ENCODE measurements at places on chromosomes 5 and 9.

DNA sequence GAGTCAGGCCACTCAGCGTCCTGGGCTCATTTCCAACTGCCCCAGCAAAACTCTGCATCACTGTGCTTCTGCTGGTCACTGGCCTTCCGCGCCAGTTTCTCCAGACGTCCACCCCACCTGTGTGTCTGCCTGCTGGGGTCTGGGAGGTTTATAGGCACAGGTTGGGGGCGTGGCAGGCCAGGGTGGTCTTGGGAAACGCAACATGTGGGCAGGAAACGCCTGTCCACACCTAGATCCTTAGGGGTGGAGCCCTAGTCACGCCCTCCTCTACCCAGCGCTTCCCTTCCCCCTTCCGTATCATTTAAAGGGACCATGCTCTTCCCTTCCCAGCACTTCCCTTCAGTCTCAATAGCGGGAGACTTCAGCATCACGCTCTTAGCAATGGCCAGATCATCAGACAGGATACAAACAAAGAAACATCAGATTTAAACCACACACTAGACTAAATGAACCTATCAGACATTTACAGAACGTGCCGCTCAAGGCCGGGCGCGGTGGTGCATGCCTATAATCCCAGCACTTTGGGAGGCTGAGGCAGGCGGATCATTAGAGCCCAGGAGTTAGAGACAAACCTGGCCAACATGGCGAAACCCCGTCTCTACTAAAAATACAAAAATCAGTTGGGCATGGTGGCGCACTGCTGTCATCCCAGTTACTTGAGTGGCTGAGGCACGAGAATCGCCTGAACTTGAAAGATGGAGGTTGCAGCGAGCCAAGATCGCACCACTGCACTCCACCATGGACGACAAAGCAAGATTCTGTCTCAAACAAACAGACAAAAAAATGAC, 11.8 kb upstream of the BTNL9 start:
- no peak for DNase-seq

GRCh38 chr9:123695386-123695785, 234.5 kb downstream of the DENND1A start:
- no peak for DNase-seq

GRCh38 chr9:137067860-137068538, 2.4 kb downstream of the SAPCD2 start:
- peak; percentile 78 for DNase-seq

DNA sequence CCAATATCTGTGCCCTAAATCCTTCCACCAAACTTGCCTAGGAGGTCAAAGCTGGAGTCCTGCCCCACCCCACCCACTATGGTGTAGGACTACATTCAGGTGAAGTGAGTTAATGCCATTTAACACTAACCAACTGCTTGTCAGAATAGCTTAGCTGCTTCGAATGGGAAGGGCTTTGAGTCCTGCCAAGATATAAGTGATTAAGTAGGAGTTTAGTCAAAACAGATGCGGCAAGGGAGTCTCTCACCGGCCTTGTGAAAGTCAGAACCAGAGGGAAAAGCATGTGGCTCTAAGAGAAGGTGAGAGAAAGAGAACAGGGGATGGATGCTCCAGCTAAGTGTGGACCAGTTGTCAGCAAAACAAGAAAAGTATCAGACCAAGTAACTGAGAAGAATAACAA, 132.6 kb downstream of the SPOCK1 start:
- no peak for DNase-seq

DNA sequence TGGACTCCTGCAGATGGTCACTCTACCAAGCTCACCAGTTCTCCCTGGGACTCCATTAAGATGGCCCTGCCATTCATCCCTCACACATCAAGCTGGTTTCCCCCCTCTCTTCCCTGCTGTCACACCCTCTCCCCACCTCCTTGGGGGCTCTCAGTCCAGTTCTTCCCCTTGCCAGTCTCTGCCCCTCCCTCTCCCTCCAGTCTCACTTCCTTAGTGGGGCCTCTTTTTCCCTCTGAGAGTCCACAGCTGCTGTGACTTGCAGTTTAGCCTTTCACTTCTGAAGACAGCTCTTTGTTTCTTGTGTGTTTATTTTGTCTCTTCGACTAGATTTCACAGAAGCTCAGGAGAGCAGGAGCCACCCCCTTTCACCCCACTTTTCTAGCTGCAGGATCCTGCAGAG, 10.5 kb downstream of the DOCK2 start:
- no peak for DNase-seq

DNA sequence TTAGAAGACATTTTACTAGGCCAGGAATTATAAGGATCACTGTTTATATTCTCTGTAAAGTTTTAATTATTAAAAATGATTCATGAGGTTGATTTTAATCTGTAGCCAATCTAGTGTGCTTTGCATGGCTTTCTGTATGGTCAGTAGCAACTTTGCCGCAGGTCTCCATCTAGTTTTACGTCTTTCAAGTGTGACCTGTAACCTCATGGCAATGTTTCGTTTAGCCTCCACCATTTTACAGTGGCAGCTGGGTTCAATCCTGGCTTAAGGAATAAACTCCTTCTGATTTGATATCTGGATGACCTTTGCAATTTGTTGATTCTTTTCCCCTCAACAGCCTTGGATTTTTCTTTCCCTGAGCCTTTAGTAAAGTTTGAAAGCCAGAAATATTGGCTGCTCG, 434.5 kb upstream of the CDH9 start:
- no peak for DNase-seq

GRCh38 chr9:97763874-97764273, 66.7 kb upstream of the XPA start:
- no peak for DNase-seq

DNA sequence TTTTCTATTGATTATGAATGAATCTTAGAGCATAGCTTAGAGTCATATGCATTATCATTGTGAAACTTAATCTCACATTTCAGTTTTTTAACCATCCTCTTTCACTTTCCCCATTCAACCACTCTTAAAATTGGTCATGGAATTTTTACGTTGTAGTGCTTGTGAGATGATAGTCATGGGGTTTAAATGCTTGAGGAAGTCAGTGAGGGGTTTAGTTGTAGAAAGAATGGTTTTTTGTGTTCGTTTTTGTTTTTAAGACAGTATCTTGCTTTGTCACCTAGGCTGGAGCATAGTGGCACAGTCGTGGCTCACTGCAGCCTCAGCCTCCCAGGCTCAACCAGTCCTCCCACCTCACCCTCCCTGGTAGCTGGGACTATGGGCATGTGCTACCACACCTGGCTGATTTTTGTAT, 19.6 kb downstream of the UGCG start:
- DNase-seq: peak; percentile 31

DNA sequence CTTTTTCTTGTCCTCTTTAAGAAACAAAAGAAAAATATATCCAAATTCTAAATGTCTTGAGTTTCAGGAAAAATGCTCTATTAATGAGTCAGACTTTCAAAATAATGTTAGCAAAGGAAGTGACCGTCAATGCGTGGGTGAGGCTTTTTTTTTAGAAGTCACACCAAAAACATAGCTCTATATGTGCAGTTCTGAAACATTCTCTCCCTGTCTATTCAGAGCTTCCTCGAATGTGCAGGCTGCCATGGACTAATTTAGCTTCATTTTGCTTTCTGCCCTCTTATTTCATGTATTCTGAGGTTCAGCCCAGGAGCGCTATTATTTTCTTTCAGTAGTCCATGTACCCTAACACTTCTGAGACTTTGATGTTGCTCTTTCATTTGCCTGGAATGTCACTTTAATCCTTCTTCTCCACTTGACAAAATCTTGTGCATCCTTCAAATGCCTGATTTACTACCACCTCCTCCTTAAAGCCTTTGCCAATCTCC, 72.5 kb upstream of the RASA1 start:
- DNase-seq: no peak

DNA sequence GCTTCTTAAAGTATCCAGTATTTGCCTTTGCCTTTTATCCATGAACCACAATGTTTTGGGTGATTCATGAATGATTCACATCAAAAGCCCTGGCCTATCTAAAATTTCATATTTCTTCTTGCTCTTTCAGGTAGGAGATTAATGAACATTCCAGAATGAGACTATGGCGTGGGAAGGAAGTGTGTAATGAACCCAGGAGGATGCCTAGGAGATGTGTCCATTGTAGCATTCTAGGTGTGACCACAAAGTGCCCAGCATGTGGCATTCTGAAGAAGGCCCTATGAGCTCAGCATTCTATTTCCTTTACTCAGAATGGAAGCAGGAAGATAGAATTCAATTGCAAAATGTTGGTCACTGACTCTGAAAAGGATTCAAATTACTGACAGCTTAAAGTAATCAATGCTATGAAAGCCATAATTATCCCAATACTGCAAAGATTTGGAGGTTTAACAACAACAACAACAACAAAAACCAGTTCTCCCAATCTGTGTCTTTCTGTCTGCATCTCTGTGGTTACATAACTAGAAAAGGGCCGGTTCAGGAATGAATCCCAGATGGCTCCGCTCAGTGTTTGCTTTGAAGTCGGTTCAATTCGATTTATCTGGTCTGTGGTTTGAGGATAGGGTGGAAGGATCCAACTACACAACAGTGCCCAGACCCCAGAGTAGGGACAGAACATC, 126.7 kb downstream of the FOXD1 start:
- DNase-seq: no peak

GRCh38 chr5:107560377-107560776, 110.4 kb downstream of the EFNA5 start:
- no peak for DNase-seq

DNA sequence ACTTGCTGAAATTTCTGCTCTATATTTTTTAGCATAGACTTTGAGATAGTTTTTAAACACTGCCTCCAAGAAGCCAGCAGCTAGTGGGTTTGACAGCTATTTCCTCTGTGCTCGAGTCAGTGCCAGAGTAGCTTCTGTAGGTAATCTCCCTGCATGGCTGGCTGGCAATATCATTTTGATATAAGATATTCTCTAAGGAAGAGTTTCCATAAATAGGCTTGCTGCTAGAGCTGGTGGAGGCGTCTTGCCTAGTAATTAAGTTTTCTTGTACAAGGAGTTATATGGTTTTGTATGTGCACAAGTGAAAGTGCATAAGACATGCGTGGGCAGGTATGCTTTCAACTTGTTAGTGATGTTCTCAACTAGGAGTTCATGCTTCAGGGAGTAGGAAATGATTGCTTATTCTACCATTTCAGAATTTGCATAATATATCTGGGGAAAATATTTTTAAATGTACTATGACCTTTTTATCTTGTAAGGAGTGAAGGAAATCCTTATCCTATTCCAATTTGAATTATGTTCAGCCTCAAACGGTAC, 74.1 kb upstream of the CCL21 start:
- DNase-seq: no peak

DNA sequence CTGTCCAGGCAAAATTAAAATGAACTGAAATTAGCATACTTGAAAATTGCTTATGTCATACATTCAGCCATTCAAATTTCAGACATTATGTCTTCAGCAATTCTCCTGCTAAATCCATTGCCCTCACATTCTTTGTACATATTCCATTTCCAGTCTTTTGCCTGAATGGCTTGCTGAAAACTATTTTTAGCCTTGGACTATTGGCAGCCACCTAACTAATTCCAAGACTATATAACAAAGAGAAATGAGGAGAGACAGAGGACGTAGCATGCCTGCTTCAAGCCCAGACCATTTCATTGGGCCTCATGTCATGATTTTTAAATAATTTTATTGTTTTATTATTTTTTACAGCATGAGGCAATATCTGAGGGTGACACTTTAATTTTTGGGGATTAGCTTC, 100.3 kb downstream of the MRPS30 start:
- no peak for DNase-seq

DNA sequence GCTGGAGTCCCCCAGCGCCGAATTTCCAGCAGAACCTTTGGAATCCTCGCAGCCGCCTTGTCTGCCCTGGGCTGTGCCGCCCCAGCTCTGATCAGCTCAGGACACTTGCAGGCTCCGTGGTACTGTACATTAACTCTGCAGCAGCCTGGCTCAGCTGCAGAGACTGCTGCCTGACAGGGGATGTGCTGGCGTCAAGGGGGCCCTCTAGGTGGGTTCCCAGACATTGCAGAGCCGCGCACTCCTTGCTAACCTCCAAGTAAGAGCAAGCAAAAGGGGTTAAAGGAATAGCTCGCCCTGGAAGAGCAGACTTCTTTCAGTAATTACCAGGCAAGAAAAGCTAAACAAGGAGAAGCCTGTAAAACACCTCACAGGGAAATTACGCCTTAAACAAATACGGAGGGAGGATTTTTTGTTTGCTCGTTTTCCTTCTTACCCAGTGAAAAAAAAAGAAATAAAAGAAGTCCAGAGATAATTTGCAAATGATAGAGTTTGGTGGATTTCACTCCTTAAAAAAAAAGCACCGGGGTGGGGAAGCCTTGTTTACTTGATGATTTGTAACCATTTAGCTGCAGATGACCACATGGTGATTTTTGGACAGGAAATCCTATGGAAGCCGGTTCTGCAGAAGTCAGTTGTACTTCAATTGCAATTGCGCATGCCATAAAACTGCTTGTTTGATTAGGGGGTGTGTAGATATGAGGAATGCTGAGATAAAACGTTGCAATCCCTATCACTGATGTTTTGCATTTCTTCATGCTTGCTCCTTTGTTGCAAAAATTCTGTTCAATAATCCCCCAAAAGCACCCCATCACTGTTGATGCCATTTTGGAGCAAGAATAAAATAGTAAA, 305.8 kb downstream of the PDE4D start:
- DNase-seq: no peak

DNA sequence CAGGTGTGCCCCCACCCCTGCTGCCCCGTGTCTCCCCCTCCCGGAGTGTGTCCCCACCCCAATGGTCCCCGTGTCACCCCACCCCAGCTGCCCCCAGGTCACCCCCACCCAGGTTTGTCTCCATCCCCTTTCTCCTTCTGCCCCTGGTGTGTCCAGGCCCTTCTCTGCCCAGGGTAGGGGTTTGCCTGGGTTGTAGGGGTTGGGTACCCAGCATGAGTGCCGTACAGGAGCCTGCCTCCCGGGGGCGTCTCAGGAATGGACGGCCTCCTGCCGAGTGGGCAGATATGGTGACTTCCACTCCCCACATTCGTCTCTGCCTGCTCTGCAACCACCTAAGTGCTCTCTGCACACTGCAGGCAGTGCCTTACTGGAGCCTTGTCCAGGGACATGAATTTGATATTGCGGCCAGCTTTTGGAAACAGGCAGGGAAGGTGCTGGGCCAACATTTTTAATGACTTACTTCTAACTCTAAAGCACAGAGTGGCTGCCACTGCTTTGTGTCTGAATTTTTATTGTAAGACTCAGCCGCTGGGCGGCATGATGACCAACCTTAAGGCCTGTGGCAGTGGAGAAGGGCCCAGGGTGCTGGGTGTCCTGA, 6.7 kb downstream of the LRRC14B start:
- DNase-seq: no peak

- DNase-seq: peak; percentile 48
Measured at GRCh38 chr5:76403766-76404222, 709 bp downstream of the IQGAP2 start.

DNA sequence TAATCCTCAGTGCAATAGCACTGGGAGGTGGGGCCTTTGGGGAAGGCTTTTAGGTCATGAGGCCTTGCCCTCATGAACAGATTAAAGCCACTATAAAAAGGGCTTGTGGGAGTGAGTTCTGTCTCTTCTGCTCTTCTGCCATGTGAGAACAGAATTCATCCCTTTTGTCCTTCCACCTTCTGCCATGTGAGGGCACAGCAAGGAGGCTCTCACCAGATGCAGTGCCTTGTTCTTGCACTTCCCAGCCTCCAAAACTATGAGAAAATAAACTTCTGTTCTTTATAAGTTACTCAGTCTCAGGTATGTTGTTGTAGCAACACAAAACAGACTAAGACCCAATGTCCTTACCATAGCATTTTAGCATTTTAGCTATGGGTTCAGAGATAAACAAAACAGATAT, 81.7 kb upstream of the CPLX2 start:
- DNase-seq: no peak

- no peak for DNase-seq
Measured at GRCh38 chr5:164191240-164191639, 685.8 kb downstream of the MAT2B start.
